ENCODE measurements at places on chromosomes 7 and 10.

DNA sequence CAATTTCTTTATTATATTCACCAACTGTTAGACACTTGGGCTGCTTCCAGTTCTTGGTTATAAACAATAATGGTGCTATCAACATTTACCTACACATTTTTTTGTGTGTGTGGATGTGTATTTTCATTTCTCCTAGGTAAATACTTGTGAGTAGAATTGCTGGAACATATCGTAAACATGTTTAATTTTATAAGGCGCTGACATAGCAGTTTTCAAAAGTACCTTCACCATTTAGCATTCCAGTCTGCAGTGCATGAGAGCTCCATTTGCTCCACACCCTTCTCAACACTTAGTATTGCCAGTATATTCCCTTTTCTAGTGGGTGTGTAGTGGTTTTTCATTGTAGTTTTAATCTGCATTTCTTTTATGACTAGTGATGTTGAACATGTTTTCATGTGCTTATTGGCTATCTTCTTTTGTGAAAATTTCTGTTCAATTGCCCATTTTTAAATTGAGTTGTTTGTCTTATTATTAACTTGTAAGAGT is 59.6 kb upstream of the FAM204A start:
- DNase-seq = no peak

DNA sequence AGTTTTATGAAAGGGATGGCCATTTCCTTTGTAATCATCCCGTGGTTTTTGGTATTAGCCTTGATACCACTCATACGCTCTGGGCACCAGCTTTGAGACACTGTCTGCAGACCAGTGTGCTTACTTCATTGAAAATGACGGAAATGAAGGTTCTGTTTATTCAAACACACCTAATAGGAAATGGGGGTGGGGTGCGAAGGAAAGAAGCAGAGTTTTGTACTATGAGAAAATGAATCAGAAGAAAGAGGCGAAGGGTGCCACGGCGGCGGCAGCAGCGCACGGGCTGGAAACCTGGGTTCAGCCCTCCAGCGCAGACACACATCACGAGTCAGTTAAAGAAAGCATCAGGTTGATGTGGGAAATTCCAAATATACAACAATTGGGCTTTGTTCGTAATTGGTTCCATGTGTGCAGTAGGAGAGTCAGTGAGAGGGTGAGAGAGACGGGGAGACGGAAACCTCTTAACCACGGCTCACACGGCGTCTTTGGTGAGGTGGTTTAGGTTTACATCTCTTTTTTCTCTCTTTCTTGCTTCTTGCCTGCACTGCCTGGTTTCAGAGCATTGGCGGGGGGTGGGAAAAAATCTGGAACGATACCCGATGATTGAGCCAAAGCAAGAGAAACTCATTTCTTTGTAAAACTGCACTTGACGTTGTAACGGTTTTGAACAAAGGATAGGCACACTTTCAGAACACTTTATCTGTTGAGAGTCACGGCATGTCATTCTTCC is 321.2 kb downstream of the FRMD4A start:
- DNase-seq = no peak

DNA sequence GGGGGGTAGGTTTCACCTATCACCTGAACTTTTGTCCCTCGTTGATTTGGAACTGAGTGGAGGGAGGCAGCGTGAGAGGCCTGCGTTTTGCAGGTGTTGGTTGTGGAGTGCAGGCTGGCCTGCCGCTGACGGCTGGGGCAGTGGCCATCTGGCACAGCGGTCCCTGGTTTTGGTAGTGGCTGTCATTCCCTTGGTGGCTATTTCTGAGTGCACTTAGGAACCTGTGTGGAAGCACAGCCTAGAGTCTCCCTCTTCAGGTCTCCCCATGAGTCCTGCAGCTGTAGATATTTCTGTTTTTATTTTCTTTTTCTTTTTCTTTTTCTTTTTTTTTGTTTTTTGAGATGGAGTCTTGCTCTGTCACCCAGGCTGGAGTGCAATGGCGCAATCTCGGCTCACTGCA is 129.2 kb downstream of the CUL2 start:
- no peak for DNase-seq

DNA sequence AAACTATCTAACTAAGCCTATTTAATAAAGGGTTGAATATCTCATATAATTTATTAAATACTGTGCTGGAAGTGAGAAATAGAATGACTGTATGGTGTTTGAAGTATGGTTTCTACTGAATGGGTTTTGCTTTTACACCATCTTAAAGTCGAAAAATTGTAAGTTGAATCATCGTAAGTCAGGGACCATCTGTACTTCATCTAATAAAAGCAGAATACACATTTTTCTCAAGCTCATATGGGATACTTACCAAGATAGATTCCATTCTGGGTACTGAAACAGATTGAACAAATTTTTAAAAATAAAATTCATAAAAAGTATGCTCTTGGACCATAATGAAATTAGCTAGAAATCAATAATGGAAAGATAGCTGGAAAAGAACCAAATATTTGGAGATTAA is 285.4 kb downstream of the CXCL12 start:
- DNase-seq = no peak
